Stimulated activated CD4-positive, alpha-beta T cell treated with anti-CD3 and anti-CD28 coated beads, TNF-alpha, amount 100 ng/mL, for 24 hours (primary cell): ENCODE measurements at places on chromosomes 3 and 15.

GRCh38 chr3:177730814-177731213 is 533.5 kb upstream of the TBL1XR1 start:
- no peak for DNase-seq

- DNase-seq = no peak
Observed at GRCh38 chr15:81939604-81940440, 106.0 kb downstream of the MEX3B start.

DNA sequence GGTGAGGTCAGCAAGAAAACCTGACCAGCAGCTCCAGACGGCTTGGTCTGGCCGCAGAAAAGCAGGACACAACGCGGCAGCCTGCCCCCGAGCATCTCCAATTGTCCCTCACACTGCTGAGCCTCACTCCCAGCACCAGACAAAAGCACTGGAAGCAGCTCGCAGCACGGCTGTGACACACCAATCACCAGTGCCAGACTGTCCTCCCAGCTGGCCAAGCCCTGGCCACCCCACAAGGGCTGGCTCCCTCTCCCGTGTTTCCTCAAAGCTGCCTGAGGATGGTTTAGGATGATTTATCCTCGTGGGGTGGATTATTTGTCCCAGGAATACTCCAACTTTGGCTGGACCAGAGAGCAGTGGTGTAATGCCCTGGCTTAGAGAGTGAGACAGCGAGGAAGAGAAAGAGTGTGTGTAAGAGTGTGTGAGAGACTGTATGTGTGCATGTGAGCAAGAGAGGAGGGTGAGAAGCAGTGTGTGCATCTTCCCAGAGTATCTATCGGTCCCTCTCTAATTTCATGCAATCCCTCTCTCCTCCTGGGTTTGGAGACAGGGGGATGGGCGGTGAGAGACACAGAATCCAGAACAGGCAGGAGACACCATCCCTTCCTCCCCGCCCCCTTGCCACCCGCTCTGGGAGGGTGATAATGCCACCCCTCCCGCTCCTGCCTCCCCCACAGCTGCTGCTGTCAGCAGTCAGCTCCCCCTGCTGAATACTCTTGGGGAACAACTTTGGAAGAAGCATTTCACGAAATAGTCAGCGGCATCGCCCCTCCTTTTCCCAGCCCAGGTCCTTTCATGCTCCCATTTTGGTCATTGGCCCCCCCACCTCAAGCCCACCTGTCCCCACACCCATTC is 34.2 kb downstream of the SEMA5B start:
- no peak for DNase-seq

DNA sequence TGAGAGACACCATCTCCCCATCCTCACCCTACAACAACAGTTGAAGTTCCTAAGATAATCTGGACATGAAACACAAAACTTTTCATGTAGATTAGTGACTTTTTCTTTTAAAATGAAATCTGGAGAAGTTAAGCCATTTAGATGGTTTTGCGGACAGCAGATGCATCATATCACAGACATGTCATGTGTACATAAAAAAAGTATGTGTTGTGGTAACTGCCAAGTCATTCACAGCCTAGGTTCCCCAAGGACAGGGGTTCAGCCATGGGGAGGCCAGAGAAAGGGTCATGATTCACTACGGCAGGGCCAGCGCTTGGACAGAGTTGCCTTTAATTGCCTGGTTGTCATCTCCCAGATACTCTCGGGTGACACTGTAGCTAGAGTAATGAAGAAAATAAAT is 163.2 kb downstream of the PDZRN3 start:
- no peak for DNase-seq

DNA sequence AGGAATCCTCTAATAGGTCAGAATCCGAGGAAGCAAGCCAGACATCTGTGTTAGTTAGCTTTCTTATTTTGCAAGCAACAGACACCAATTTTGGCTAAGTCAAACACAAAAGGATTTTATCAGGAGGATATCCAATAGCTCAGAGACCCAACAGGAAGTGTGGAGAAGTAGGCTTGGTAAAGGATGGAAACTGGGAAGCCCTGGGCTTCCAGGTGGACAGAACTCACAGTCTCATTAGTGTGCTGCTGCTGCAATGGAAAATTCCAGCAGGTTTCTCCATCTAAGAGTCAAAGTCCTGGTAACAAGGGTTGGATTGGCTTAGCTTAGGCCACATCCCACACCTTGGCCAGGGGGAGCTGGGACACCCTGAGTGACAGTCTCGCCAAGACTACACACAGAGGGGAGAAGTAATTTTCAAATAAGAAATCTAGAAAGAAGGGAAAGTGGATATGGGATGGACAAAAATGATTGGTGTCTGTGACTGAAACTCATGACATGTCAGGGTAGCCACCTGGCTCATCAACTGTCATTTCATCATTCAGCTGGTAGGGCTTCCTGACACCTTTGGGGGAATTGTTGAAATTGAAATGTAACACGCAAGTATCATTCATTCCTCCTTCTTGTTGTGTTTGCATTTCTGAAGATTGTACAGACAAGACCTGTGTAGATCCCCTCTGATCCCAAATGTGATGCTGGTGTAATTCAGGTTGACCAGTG is 158.6 kb downstream of the THSD4 start:
- DNase-seq = no peak

DNA sequence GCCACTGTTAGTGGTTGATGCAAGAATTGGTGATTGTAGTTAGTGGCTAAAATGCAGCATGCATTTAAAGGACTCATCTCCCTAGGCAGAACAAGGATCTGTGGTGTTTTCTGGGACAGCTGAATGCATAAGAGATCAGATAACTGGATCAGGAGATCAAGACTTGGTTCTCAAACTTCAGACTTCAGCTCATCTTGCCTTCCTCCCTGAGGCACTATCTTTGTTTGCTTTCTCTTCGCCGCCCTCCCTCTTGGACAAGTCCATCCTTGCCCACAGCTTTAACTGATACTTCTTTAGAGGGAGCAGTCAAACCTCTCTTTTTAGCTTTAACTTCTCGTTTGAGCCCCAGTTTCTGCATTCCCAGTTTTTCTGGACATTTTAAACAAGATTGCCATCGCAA is 195.4 kb upstream of the TPRG1 start:
- no peak for DNase-seq

GRCh38 chr15:100867433-100867832 is 12.2 kb upstream of the ALDH1A3 start:
- DNase-seq = no peak

DNA sequence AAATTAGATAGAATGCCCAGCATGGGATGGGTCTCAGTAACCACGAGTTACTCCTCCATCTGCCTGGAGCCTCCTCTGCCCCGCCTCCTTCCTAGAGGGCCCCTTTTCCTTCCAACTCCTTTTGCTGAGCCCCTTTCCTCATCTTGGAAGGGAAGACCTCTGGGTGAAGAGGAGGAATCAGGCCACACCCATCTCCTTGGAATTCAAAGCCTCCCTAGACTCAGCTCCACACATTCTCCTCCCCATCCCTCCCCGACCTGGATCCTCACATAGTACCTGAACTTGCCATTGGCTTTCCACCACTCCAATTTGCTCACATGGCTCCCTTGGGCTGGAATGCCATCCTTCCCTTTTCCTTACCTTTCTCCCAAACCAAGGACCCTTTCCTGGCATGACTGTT is 128.8 kb downstream of the SMAD6 start:
- DNase-seq = no peak

GRCh38 chr3:85785766-85786165 is 827.0 kb downstream of the CADM2 start:
- no peak for DNase-seq

DNA sequence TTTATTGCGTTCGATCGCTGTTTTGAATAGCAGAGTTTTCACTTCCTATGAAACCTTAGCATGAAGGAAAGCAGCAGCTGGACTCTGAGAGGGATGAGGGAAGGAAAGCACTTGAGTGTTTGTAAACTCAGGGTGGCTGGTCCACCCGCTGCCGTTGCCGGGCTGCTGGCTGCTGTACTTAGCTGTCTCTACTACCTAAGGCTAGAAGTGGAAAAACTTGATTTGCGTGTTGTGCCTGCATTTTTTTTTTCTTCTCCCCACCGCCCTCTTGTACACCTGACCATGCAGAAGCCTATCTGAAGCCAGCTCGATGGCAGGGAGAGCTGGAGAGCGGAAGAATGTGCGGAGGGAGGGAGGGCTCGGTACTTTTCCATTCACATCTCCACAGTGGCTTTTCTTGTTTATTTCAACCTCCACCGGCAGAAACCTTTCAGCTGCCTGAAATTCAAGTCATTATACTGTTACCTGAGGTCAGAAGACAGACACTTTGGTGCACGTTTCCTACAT is 4.8 kb upstream of the BCL6 start:
- no peak for DNase-seq

DNA sequence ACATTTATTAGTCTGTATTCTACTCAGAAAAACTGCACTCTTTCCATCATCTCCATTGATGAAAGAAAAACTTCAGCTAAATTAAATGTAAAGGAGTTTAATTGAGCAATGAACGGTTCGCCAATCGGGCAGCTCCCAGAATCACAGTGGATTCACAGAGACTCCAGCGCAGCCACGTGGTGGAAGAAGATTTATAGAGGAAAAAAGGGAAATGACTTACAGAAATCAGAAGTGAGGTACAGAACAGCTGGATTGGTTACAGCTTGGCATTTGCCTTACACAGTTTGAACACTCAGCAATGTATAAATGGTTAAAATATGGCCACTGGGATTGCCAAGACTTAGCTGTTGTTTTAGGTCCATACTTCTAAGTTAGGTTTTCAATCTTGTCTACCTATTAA is 2.8 kb upstream of the SUCLG2 start:
- DNase-seq = no peak

DNA sequence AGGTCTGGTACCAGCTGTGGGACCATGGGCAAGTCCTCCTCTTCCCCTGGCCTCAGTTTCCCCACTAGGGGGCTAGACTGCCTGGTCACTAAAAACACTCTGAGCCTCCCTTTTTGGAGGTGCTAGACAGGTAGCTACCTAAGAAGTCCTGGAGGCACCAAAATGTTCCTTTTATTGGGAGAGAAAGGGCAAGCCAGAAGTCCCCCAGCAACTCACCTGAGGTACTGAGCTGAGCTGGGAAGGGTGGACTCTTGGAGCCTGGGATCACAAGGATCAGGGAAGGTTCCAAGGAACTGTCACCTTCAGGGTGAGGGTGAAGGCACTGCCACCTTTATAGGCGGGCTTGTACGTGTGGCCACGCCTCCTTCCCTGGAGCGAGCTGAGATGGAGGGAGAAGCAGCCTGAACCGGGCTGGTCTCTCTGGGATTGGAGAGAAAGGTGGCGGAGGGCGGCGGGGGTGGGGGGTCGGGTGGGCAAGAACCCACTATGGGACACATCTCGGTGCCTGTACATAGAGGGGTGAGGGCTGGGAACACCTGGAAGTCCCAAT is at the start of gene CYP1A1:
Gene CYP1A1, minus strand, starts transcription at position 304 of the 550 bp plus-strand sequence. CDS start 2,431 bp downstream, outside the sequence.
- DNase-seq = peak; percentile 16

GRCh38 chr15:85973584-85974347 is 105.9 kb upstream of the AGBL1 start:
- no peak for DNase-seq

- no peak for DNase-seq
Observed at GRCh38 chr3:189507856-189508255, 123.3 kb upstream of the TP63 start.

DNA sequence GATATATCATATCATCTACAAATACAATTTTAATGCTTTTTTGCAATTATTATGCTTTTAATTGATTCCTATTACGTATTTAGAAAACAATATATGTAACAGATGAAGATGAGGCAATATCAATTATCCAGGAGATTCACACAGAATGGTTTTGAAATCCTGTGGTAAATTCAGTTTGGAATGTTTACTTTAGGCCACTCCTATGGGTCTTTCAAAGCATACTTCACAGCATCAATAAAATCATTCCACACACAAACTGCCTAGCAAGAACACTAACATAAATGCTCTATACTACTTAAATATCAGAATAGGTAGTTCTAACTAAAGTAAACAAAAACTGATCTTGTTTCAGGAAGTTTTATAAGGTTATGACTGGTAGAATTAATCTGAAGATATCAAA is 90.5 kb downstream of the FAM227B start:
- DNase-seq = no peak

- no peak for DNase-seq
Observed at GRCh38 chr3:17360991-17361390, 381.4 kb downstream of the TBC1D5 start.

GRCh38 chr15:25057574-25057973 is 102.8 kb downstream of the SNRPN start:
- DNase-seq = no peak

DNA sequence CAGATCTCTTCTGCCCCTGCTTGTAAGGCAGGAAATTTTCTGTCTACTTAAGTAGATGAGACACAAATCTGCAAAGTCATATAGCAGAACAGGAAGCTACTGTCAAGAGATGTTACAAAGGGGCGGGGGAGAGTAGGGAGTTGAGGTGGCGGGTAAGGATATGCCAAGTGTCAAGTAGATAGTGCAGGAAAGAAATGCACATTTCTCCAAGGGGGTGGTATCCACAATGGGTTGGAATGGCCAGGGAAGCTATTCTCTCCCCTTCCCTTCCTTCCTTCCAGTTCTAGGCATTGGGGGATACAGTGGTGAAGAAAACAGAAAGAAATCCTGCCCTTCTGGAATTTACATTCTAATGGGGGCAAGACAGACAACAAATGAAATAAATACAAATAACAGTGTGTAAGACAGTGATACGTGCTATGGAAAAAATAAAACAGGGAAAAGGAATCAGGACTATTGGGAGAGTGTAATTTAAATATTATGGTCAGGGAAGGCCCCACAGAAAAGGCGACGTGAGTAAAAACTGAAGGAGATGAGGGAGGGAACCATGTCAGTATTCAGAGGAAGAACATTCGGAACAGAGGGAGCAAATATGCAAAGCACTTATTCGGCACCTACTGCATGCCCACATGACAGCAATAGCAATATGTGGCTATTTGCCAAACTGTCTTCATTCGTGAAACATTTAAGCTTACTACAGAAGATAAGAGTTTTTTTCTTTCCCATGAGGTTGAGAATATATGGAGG is 42.8 kb upstream of the RNU6-1 start:
- DNase-seq = no peak

GRCh38 chr15:63495780-63496488 is 8.5 kb upstream of the USP3 start:
- no peak for DNase-seq

DNA sequence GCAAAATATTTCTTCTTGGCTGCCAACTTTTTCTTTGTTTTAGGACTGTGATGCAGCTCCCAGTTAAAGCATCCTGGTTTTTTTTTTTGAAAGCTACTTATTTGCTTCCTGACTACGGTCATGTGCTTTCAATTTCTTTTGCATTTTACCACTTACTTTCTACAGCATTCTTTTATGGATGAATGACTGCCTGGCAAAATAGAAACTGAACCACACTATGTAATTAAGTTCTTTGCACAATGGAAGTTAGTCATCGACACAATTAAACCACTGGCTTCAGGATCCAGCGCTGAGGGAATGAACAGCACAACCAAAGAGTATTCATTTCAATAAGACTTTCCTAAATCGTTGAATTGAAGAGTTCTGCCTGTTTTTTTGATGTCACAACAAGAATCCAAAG is 82.2 kb upstream of the EPHA3 start:
- DNase-seq = no peak

- no peak for DNase-seq
Observed at GRCh38 chr15:88748081-88748480, 55.2 kb upstream of the ACAN start.
